IPS-NIHi11 (cell line): ENCODE measurements at places on chromosomes 2 and 18.

DNA sequence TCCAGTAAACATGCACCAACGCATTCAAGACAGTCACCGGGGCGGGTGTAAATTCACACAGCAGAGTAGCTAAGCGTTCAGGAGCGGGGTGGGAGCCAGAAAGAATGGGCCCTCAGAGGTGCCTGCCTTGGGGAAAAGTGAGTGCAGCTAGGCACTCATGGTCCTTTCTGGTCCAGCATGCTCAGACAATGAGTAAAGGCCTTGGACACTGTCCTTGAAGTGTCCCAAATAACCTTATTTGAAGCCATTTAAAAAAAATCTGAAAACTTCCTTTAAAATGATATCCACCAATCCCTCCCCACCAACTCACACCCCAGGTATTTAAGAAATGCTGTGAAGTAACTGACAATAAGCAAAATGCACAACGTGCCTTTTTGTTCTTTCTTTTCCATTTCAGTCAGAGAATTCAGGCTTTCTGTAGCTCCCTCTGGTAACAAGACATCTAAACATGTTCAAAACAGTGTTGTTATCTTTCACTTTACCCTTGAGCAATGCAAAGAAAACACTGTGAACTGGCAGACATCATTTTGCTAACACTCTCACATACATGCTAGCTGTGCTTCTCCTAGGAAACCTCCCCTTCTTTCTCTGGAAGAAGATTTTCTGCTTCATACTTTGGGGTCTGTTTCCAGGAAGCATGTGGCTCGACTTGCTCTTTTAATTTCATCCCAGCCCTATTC is 445.1 kb upstream of the SPRED2 start:
- no peak for DNase-seq

- no peak for DNase-seq
These were observed 683 bp upstream of the TBC1D8 start for GRCh38 chr2:101151859-101152271.

DNA sequence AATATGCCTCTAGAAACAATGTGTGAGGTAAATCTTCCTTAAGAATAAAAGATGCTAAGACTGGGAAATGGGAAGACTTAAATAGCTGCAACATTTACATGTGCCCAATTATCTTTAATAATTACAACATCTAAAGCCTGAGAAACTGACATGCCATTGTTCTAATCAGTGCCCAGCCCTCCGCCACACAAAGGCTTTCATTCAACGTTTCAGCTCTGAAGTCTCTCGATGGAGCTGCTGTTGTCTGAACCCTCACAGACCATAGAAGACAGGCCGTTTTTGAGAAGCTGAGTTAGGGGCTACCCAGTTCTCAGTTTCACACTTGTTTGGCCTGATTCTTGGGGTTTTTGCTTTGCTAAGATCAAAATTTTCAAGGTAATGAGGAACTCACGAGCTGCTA is 315.4 kb upstream of the CHST9 start:
- DNase-seq, result no peak

DNA sequence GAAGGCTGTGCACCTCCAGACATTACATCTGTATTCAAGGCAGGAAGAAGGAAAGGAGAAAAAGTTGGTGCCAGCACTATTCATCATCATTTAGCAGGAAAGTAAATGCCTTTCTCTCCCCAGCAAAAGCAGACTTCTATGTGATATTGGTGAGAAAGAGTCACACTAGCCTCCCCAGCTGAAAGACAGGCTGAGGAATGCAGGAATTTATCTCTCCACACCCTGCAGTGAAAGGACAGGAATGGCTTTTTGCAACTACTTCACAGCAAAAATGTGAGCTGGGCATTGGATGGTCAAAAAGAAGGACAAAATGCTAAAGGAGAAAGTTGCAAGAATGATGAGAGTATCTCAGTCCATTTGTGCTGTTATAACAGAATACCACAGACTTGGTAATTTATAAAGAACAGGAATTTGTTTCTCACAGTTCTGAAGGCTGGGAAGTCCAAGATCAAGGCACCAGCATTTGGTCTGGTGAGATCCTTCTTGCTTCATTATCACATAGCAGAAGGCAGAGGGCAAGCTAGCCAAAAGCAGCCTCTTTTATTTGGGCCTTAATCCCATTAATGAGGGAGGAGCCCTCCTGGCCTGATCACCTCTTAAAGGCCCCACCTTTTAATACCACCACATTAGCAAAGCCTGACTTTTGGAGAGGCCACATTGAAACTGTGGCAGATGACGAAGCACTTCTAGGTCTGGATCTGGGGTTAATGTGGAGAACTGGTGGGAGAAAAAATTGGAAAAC is 388.1 kb upstream of the SLC14A2 start:
- DNase-seq, result no peak

DNA sequence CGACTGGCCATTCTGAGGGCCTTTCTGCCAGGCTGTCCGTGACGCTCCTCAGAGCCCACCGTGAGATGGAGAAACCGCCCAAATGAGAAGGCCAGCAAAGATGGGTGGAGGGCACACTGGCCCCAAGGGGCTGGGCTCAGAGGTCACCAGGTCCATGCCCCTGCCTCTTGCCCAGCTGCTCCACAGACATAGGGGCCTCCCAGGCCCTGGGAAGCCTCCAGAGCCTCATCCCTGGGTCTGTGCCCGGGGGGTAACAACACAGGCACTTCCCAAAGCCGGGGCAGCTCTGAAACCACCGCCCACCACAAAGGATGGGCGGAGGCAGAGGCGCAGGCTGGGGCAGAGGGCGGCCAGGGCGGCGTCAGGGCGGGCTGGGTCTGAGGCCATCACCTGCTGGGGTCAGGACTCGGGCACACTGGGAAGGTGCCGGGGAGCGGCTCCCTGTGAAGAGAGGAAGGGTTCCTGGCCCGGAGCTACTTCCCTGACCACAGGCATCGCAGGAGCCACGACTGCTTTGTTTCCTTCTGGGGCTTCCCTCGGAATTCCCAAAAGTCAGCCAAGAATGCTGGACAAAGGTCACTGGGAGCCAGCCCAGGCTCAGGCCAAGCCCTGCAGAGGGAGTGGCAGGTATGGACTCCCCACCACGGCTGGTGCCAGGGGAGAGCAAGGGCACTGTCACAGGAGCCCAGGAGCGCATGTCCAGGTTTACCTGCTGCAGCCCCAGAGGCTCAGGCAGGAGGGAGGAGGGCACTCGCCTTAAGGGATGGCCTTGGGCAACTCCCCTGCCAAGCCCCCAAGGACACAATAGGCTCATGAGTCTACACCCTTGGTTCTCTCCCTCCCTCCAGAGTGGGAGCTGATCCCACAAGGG is 9.4 kb downstream of the CYP26B1 start:
- DNase-seq, result no peak

GRCh38 chr2:40721595-40721994 is 269.7 kb upstream of the SLC8A1 start:
- DNase-seq, result no peak

DNA sequence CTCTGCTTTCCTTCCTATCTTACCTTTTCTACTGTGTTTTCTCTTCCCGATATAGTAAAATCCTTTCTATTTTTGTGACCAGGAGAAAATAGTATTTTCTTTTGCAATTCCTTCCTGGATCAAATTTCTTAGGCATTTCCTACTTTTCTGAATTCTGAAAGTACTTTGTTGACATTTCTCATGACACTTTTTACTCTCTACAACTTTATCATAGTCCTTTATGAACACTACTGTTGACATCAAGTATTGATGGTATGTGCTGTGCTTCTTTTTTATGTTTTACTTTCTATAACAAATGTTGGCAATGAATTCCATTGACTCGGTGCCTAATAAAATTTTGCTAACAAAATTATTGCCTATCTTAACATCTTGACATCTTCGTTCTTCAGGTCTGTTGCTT is 217.7 kb upstream of the TCF4 start:
- no peak for DNase-seq

GRCh38 chr2:121028577-121028976 is 256.4 kb downstream of the TFCP2L1 start:
- no peak for DNase-seq

GRCh38 chr2:219327719-219328118 is 4.8 kb downstream of the RESP18 start:
- DNase-seq, result no peak
